Osteocyte (in vitro differentiated cells): ENCODE measurements at places on chromosomes 3 and 15. TPM values are rescaled to one million over a fixed set of nuclear protein-coding genes. Genes with fewer than 3 reads are reported as not detected.

The PLA2G4D gene
- total RNA-seq, result not detected in 2 replicates

The RASGRF1 gene
- 0.18 and 0.48 TPM in 2 replicates for total RNA-seq

The DPPA4 gene
- total RNA-seq, result 0.75 and 1.8 TPM in 2 replicates

DNA sequence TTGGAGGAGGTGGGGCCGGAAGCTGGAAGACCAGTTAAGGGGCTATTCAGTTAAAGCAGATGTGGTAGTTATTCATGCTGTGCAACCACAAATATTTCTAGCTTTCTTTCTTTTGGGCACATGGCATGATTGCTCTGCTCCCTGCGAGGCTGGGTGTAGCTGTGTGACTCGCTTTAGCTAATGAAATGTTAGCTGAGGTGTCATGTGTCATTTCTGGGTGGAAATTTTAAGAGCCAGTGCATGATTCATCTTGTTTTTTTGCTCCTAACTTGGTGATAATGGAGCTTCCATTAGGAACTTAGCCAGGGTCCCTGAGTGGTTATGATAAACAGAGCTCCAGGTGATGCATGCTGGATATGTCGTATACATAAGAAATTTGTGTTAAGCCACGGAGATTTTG, 300.6 kb downstream of the SATB1 start:
- no peak for DNase-seq
- peak overlapping the region; percentile 68 for H3K27ac ChIP-seq
- H3K36me3 ChIP-seq, result no peaks in the 10 kb centered on the region
- peaks cover 30% of the 10 kb centered on the region for H3K4me1 ChIP-seq
- H3K4me3 ChIP-seq, result no peak overlapping the region

GRCh38 chr3:126259411-126260391, 79.3 kb upstream of the ALDH1L1 start:
- DNase-seq, result no peak
- no peak overlapping the region for H3K4me3 ChIP-seq
